Activated CD4-positive, alpha-beta T cell treated with anti-CD3 and anti-CD28 coated beads, Interleukin-10, Interleukin-2, amounts not matched to agents 100 ng/mL and 50 ng/mL, durations not matched to agents 16 hours and 8 hours (primary cell): ENCODE measurements at places on chromosomes 1 and 21.

DNA sequence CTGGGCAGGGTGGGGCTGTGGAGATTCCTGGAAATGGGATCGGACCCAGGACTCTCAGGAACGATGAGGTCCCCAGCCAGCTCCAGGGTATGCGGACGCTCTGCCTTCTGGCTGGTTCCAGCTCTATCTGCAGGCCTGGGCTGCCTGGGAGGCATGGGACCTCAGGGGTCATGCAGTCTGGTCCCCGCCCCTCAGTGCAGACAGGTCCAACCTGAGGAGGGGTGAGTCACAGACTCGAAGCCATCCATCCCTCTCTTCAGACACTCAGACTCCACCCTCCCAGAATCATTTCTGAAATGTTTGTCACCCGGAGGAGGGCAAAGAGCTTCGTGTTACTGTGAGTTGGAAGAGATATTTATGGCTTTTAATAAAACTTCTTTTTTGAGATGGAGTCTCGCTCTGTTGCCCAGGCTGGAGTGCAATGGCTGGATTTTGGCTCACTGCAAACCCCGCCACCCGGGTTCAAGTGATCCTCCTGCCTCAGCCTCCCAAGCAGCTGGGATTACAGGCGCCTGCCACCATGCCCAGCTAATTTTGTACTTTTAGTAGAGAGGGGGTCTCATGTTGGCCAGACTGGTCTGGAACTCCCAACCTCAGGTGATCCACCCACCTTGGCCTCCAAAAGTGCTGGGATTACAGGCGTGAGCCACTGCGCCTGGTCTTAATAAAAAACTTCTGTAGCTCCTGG lies 5.9 kb upstream of the MYOM3 start:
- no peak for DNase-seq

DNA sequence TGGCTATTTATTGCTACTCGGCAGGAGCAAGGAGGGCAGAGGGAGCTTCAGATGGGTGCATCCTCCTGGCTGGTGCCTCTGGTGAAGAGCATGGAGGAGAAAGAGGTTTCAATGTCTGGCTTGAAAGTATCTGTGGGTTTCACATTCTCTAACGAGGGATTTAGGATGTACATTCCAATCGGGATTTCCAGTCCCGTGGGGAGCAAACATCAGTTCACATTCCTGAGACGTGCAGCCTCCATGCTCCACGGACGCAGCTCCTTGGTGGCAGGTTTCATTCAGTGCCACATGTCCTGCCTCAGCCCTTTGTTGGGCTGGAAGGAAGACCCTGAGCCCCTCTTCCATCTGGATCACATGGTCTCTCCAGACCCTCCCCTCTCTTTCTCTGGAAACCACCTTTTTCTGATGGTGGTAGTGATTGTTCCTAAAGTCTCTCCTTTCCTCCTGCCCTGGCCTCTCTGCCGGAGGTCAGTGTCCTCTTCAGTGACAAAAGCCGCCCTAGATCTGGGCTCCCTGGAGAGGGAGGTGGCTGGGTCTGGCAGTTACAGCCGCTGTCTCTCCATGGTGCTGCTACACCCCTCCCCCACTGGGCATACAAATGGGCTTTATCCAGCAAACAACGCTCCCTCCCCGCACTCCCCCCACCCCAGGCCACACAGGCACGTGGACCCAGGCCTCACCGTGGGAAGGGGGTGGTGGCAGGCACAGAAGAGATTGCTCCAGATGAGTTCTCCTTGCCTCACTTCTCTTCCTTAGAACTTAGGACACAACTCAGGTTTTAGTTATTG lies 826 bp upstream of the CA14 start:
- no peak for DNase-seq

DNA sequence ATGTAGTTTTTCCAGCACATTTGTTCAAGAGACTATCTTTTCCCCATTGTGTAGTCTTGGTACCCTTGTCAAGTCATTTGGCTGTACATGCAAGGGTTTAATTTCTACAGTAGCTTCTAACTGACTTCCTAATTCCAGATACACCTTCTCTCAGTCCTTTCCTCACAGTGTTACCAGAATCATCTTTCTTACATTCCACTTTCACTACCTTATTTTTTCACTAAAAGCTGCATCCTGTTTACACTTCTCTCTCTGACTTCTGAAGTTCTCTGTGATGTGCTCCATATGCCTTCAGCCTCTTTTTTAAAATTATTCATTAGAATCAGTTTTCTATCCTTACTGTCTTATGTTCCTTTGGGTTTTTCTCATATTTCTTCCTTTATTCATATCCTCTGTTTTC lies 57.1 kb upstream of the RWDD3 start:
- DNase-seq = no peak

DNA sequence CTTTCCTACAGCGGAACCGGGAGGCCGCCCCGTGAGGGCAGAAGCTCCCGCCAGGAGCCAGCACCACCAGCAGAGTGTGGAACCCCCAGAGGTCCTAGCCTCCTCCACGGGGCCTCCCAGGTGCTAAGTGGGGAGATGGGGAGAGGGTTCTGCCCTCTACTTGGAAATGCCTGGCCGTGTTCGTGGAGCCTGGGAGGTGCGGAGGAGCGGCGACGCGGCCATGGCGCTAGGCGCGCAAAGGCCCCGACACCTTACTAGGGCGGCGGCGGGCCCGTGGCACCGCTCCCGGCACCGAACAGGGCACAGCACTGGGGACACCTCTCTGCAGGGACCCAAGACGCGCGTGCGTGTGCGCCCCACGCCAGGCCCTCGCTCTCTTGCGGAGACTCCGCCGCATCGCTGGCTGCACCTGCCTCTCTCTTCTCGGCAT lies 1.3 kb upstream of the CACNA1E start:
- DNase-seq = no peak

DNA sequence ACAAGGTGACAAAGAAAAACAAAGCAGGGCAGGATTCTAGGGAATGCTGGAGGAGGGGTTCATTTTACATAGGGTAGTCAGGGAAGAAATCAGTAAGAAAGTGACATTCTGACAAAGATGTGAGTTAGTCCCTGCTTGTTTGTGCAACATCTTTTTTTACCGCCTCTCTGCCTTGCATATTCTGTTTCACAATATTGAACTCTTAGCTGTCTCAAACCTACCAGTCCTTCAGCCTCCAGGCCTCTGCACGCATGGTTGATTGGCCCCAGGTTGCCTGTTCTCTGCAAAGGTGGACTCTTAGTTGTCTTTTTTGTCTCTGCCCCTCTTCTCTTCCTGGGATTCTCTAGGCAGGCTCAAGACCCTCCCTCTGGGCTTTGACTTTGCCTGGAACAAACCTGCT lies 152.2 kb upstream of the RUNX1 start:
- no peak for DNase-seq
